ENCODE measurements at places on chromosomes 1 and 21.

DNA sequence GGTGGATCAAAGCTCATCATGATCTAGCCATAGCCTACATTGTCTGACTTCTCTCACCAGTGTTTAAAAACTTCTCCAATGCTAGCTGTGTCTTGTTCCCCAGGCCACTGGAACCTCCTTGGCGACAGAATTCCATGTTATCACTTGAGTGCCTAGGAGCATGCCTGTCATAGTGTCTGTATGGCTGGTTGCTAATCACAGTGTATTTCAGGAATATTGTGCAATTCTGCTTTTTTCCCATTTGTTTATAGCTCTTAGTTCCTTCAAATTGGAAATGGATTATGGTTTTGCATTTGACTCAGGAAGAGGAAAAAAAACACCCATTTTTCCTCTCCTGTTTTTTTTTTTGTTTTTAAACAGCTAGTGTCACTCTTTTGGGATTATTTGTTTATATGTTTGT, 25.5 kb downstream of the ROR1 start:
- no peak for DNase-seq

DNA sequence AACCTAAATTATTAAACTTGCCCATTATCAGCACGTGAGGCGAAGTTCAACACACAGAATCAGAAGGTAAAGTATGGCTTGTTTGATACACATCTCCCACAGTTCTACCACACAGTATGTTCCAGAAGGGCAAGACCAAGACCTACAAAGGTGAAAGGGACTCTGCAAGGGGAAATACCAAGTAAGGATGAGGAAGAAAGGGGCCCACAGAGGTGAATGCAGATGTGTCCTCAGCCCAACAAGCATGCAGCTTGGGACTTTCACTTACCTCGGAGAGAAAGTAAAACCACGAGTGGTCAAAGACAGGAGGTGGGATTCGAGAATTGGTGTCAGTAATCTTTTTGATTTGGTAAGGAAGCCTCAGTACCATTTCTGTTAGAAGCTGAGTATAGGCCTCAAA, 85.8 kb downstream of the UBR4 start:
- no peak for DNase-seq

DNA sequence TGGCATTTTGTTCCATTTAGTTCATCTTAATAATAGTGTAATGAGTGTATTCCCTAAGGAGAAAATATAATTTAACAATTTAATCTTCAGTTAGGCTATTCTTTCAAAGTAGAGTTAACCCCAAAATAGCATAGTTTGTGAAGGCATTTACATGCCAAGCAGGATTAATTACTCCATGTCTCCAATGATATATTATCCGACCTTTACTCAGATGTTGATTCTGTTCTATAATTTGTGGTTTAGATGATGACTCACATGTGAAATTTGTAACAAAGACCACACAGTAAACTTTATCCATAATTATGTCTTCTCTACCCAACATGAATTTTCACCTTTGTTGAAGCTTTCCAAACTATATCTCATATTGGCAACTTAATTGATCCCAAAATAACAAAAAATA, 2065.2 kb downstream of the MRPL39 start:
- no peak for DNase-seq

GRCh38 chr1:13799502-13800283, 99.7 kb downstream of the PRDM2 start:
- no peak for DNase-seq
